ENCODE measurements at places on chromosomes 1 and 21. TPM values are rescaled to one million over a fixed set of nuclear protein-coding genes. Genes with fewer than 3 reads are reported as not detected.

DNA sequence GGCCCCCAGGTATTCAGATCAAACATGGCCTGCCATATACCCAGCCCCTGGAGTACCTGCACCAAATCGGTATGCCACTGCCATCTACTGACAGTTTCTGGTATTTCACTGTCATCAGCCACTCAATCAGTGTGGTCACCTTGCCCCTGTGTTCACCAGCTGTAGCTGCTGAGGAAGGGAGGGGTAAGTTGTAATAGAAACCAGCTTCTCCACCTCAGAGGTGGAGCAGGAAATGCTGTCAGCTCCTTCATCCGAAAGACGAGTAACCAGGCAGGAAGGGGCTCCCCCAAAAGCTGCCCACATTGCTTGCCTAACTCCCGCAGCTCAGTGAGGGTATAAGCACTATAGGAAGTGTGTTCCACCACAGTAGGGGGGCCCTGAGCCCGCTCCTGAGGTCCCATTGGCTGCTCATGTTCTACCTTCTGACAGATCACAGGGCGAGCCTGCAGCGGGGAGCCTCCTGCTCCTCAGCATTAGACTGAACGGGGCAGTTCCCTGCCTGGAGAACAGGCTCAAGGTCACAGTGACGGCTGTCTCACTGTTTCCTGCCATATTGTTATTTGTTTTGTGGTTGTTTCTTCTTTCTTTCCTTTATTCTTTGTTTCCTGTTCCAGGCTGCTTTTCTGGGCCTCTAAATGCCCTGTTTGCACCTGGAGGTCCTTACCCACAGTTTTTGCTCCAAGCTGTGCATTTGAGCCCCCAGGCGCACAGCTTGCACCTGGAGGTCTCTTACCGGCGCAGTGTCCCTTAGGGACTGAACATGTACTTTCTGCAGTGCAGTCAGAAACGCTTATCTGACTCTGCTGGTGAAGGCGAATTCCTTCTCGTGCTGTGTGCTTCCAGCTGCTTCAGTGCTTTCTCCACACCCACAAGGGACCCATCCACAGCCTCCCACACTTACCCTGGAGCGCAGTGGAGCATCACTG lies 1638.3 kb downstream of the MRPL39 start:
- DNase-seq: peak; percentile 42

GRCh38 chr21:21165063-21165645 lies 166.9 kb downstream of the NCAM2 start:
- peak; percentile 29 for DNase-seq

DNA sequence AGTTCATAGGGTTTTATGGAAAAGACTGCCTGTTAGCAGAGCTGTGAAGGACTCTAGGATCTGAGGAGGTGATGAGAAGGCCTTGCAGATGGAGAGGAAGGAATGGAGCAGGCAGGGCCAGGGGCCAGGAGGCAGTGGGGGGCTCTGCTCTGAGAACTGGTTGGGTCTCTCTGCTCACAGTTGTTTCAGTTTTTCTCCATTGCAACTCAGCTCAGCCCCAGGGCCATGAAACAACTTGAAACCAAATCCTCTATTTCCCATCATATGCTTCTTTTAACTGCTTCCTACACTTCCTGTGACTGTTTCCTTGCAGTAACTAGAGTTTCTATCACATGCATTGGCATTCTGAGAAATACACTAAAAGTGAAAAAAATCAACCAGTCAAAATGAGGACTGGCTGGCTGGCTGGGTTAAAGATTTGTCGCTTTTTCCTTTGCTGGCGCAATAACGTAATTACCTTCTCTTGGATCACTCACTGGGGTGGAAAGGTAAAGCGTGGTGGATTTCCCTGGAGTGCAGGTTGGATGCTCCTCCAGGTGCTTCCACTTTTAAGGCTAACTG lies 172.0 kb downstream of the CDC7 start:
- DNase-seq: no peak

- no peak for DNase-seq
These were observed 104.9 kb upstream of the SNX7 start for GRCh38 chr1:98556521-98557158.

GRCh38 chr1:14896381-14897079 lies 257.0 kb upstream of the TMEM51 start:
- no peak for DNase-seq

DNA sequence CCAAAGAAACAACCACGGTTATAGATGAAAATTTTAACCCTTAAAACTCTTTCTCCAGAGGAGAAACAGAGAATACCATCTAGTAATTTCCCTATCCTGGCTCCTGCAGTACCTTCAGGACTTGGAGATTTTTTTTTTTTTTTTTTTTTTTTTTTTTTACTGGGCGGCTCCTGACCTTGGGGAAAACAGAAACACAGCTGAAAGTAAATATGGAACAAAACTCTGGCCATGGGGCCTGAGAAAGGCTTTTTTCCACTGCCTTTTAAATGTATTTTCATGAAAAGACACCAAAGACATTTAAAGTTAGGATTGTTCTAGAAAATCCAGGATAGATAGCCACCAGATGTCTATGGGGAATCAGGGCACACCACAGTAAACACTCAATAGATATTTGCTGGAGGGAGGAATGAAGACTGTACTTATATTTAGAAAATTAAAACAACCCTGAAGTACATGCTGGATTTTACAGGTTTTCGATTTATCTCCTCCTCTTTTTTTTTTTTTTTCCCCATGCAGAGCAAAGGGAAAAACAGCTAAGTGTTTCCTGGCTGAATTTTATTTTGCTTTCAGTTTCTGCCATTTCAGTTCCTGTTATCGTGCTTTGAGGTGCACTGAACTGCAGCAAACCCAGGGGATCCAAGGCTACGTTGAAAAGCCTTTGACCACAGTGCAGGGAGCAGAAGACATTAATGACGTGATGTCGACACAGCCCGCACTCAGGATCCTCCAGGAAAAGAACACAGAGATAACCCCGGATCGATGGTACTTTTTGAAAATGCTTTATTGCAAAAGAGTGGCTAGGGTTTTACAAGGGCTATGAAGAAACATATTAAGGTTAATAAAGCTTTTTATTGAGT lies 35.7 kb upstream of the CNN3 start:
- no peak for DNase-seq

GRCh38 chr1:63330331-63330916 lies 8.1 kb downstream of the FOXD3 start:
- DNase-seq: no peak

DNA sequence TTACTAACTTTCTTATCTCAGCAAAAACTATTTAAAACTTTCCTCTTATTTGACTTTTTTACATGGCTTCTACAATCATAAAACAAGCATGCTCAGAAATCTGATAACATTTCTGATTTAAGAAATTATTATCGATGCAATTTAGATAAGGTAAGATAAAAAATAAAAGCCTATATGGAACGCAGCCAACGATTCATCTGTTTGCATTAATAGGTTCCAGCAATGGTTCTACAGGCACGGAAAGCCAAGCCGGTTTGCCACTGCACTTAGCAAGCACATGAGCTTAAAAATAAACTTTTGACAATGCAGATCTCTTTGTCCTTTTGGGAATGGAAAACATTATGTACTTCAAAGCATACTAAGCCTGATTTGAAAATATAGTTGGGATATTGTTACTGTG lies 77.5 kb upstream of the KCNK2 start:
- no peak for DNase-seq

- no peak for DNase-seq
These were observed 76.2 kb downstream of the EIF4G3 start for GRCh38 chr1:21100481-21100921.

GRCh38 chr1:13500806-13501205 lies 13.0 kb downstream of the LRRC38 start:
- no peak for DNase-seq

DNA sequence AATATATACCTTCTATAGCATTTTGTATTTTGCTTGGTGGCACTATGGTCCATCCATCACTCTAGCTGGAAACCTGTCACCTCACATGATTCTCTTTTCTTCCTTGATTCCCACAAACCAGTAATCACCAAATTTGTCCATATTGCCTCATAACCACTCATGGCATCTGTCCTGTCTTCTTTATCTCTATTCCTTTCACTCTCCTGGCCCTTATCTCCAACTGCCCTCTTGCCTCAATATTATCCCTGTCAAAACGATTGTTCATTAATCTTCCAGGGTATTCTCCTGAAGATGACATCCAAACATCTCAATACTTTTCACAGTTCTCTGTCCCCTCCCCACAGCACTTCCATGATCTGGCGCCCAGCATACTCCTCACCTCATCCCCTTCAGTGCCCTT lies 46.1 kb downstream of the WDR64 start:
- no peak for DNase-seq

GRCh38 chr1:164720440-164721227 lies 161.7 kb downstream of the PBX1 start:
- DNase-seq: no peak

GRCh38 chr1:193448682-193449461 lies 262.5 kb upstream of the B3GALT2 start:
- DNase-seq: no peak

AGT gene
- polyA plus RNA-seq: 12.0 TPM

FMN2 gene
- 7.5 TPM for polyA plus RNA-seq

SPATA17 gene
- polyA plus RNA-seq: 14.9 TPM

PRMT2 gene
- 122 TPM for polyA plus RNA-seq
